ENCODE measurements at places on chromosomes 2 and 18. TPM values are rescaled to one million over a fixed set of nuclear protein-coding genes. Genes with fewer than 3 reads are reported as not detected.

Gene BOLL
- not detected for polyA plus RNA-seq

Gene NGEF
- polyA plus RNA-seq = not detected

Gene SAG
- not detected for polyA plus RNA-seq

Gene RAD51AP2
- not detected for polyA plus RNA-seq

Gene SKOR2
- polyA plus RNA-seq = not detected
